ENCODE measurements at places on chromosomes 12 and 14.

DNA sequence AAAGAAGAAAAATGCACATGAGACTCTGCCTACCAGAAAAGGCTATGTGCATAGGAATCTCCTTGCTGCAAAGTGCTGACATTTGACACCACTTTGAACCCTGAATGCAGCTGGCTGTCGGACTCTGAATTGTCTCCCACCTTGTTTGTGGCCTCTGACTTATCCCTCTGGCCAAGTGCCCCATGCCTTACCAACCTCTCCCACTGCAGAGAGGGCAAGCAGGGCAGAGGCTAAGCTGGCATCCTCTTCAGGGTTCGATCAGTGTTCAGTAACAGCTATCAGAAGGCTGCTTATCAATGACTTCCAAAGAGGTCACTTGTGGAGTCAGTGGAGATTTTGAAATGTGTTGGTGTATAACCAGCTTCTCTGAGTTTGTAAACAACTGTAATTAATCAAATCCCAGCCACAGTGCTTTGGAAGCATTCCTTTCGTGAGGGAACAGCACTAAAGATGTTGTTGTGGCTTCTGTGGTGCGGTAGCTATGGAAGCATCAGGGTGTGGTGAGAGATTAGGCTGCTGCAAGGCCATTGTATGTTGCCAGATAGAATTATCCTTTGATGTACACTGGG, 22.6 kb upstream of the BMP4 start:
- DNase-seq = no peak

DNA sequence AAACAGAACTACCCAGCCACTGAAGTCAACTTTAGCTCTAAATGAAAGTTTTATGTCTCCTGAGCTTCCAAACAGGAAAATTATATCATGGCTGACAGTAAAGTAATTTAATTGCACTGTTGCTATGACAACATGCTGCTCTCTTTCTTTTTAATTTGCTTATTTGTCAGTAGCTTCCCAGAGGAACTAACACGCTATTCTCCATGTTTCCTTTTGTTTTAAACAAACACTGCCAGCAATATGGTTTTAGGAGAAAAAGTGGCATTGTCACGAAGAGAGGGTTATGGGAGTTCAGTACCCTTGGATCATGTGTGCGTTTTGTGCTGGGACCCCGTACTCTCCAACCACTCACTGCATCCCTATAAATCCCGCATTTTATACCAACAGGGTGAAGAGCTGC, 1.9 kb downstream of the FOXN3 start:
- no peak for DNase-seq

- DNase-seq = no peak
These were observed 520.0 kb upstream of the CCDC196 start for GRCh38 chr14:65966188-65966587.

DNA sequence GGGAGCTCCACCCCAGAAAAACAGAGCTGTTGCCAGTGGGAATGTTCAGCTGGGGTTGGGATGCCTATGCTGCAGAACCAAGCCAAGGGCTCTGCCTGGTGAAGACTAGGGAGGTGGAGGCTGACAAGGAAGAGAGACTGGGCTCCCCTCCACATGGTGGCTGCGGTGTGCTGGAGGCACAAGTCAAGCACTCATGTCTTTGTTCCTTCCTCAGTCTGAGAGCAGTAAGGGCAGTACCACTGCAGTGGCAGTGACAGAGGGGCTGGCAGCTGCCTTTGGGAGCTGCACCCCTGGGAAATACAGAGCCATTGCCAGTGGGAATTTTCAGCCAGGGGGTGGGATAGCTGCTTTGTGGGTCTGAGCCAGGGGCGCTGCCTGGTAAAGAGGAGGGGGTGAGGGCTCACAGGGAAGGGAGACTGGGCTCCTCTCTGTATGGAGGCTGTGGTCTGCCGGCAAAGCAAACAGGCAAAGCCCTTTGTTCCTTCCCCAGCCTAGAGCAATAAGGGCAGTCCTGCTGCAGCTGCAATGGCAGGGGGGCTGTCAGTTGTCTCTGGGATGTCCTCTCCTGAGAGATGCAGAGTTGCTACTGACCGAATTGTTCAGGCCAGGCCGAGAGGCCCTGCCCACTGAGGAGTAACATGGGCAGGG, 255.9 kb downstream of the RAD51B start:
- no peak for DNase-seq

DNA sequence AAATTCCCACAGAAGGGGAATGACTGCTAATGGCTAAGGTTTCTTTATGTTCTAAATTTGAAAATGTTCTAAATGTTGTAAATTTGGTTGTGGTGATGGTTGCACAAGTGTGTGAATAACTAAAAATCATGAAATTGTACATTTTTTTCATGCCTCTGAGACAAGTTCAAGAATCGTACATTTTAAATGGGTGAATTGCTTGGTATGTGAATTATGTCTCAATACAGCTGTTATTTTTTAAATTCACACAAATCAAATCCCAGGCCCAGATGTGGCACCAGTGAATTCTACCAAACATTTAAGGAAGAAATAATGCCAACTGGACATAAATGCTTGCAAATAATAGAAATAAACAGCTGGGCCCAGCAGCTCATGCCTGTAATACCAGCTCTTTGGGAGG, 28.6 kb upstream of the RND1 start:
- no peak for DNase-seq

DNA sequence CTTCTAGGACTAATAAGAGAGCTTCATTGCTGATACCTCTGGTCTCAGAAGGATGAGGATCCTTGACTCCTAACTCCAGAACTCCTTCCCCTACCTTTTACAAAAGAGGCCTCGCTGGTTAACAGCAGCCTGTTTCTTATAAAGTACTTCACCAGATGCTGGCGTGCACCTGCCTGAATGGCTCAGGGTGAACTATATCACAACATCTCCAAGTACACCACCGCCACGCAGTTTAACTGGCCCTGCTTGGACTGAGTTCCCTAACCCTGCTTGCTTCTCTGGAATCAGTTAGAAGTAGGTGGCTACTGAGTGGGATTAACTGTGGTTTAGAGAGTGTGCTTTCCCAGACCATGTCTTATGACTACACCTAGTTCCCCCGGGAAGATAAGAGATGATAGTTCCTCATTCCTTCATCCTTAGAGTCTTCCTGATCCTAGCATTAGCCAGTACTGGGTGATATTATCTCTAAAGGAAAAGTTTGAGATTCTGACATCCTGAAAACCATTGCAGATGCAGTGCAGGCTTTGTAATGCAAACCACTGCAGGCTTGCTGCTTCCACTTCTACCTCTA, 3.0 kb downstream of the FOXJ2 start:
- no peak for DNase-seq

DNA sequence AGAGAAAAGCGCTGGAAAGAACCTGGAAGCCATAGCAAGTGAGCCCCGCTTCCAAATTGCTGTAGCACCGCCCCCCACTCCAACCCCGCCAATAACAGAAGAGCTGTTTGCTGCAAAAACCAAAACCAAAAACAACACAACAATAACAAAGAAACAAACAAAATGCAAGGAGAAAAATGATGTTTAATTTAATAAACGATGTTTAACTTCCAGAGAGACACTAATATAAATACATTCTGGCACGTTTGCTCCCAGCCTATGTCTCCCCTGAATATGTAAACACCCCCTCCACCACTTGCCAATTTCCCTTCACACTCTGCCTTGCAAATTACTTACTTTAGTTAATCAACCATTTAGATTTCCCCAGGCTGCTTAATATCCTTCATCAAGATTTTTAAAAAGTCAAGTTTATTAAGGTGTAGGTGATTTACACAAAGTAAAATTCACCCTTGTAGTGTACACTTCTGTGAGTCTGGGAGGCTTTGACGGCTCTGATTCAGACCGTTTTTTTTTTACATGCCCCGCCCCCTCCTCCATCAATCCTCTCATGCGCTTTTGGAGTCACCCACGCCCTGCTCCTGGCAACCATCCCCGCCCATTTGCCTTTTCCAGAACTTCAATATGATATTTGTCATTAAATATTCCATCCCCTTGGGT, 482 bp upstream of the IFI27L2 start:
- peak; percentile 39 for DNase-seq

- peak; percentile 91 for DNase-seq
These were observed at the start of gene MARS1 for GRCh38 chr12:57487597-57488401. MARS1 (plus strand) TSS chr12:57488068; CDS start chr12:57488091, 23 bp downstream.

- DNase-seq = no peak
These were observed 41.7 kb downstream of the TTLL5 start for GRCh38 chr14:75702616-75703261.

DNA sequence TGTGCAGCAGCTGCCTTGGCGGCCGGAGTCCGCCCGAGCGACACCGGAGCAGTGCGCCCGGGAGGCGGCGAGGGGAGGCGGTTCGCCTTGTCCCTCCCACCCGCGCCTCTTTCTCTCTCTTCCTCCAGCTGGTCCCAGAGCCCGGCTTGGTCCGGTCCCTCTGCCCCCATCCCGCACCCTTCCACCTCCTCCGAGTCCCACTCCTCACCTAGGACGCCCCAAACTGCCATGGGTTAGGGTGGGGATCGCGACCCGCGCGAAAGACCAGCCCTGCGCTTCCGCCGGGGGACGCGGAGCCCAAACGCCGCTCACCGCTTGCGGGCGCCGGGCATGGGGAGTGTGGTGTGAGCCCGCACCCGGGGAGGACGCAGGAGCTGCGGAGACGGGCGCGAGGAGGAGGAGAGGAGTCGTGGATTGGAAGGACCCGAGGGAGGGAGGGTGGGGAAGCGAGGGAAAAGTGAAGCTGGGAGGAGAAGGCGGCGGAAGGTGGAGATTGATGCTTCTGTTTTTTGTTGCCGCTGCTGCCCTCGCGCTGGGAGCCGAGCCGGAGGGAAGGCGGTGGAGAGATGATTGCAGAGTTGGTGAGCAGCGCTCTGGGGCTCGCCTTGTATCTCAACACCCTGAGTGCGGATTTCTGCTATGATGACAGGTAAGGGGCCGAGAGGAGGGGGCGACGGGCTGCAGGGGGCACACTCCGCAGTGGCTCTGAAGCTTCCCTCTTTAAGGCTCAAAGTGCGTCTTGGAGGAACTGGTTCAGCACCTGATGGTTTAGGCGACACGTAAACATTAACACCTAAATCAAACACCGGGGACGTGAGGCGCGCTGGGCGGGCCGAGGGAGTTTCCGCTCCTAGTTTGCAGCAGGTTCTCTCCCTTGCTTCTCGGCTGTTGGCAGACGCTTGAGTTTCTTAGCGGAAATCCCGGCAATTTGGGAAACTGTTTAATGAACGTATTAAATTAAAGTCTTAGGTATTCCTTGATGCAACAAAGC, 610 bp downstream of the TMTC2 start:
- DNase-seq = peak; percentile 32

- no peak for DNase-seq
These were observed 24.1 kb downstream of the PLEKHG7 start for GRCh38 chr12:92726850-92727249.

GRCh38 chr12:31015215-31015614, 58.4 kb upstream of the DDX11 start:
- DNase-seq = no peak

DNA sequence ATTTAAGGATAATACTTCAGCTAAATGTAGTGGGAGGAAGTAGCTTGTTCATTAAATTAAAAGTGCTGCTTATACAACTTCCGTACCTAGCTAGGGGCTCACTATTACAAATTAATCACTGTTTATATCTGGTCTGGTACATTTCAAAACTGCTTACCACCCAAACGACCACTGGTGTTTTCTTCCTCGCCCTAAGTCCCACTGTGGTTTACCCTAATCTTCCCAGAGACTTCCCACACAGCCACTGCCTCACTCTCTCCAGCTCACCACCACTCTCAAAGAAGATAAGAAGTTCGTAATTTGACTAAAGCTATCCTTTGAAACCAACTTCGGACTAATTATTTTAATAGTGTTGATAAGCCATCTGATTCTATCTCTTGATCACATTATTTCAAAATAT, 62.6 kb downstream of the PLXNC1 start:
- DNase-seq = no peak

DNA sequence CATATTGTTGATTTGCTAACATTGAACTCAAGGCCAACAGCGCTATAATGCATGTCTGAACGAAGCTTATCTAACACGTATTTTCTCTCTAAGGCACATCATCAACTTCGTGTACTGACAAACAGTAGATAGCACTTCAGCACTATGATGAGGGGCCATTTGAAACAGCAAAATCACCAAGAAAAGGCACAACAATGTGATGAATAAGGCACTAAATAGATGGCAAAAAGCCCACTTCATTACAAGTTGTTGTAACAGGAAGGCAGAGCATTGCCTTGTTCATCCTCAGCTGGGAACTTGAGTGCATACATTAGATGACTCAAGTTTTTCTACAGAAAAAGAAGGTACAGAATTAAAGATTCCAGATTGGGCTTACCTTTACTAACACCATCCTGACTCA, 75.2 kb downstream of the LIN7A start:
- DNase-seq = no peak

DNA sequence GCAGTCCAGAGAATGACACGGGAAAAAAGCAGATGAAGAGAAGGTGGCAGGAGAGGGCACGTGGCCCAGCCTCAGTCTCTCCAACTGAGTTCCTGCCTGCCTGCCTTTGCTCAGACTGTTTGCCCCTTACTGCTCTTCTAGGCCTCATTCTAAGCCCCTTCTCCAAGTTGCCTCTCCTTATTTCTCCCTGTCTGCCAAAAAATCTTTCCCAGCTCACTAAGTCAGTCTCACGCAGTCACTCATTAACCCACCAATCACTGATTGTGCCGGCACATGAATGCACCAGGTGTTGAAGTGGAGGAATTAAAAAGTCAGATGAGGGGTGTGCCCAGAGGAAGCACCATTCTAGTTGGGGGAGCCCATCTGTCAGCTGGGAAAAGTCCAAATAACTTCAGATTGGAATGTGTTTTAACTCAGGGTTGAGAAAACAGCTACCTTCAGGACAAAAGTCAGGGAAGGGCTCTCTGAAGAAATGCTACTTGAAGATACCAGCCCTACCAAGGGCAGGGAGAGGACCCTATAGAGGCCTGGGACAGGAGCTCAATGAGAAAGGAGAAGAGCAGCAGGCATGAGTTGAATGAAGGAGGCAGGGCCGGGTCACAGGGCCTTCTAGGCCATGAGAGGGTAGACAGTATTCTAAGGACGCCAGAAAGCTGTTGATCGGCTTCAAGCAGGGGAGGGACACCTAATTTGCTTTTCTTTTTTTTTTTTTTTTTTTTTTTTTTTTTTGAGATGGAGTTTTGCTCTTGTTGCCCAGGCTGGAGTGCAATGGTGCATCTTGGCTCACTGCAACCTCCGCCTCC, 40.9 kb downstream of the DAD1 start:
- no peak for DNase-seq

- no peak for DNase-seq
These were observed 30.4 kb upstream of the PCNX4 start for GRCh38 chr14:60061371-60061770.

- DNase-seq = no peak
These were observed 130.2 kb downstream of the GCH1 start for GRCh38 chr14:54772451-54772881.

GRCh38 chr12:52433501-52434080, 580 bp downstream of the KRT75 start:
- DNase-seq = no peak
